ENCODE measurements at places on chromosomes 13 and 19. TPM values are rescaled to one million over a fixed set of nuclear protein-coding genes. Genes with fewer than 3 reads are reported as not detected.

Gene ZSCAN4
- total RNA-seq, result not detected

Gene PCDH17
- total RNA-seq, result not detected

Gene URAD
- total RNA-seq, result not detected

Gene CACNA1A
- total RNA-seq, result 5.3 TPM

Gene ZNF850
- total RNA-seq, result 7.2 TPM

Gene C1QTNF9B
- 0.56 TPM for total RNA-seq

Gene CYP2F1
- total RNA-seq, result not detected

Gene TMEM91
- 1.9 TPM for total RNA-seq

Gene IL11
- 14.3 TPM for total RNA-seq

Gene EPN1
- 19.0 TPM for total RNA-seq

Gene DMRTC2
- not detected for total RNA-seq

Gene RFPL4AL1
- total RNA-seq, result not detected

DNA sequence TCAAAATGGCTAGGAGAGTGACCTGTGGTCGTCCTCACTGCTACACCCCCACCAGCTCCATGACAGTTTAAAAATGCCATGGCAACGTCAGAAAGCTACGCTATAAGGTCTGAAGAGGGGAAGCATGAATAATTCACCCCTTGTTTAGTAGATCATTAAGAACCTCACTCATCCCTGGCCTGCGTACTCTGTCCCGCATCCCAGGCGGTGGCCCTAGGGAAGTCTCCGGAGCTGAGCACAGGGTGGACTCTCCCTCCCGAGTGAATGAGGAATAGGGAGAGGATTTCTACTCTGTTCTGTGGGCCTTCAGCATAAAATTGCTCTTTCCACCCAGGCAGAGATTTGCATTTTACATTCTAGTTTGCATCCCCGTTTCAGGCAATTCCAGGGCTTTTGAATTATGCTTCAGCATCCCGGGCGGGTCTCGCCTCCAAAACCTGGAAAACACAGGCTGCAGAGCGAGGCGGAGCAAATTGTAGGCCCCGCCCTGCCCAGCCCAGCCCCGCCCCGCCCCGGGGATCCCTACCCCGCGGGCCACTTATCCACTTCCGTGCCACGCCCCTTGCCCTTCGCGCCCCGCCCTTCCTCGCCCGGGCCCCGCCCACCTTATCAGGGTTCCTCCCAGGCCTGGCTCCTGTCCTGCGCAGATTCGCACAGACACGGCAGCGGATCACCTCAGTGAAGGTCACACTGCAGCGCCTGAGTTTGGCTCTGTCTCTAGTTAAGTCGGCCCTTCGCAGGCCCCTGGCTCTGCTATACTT, 7.5 kb upstream of the ZNF525 start:
- no peak for DNase-seq

DNA sequence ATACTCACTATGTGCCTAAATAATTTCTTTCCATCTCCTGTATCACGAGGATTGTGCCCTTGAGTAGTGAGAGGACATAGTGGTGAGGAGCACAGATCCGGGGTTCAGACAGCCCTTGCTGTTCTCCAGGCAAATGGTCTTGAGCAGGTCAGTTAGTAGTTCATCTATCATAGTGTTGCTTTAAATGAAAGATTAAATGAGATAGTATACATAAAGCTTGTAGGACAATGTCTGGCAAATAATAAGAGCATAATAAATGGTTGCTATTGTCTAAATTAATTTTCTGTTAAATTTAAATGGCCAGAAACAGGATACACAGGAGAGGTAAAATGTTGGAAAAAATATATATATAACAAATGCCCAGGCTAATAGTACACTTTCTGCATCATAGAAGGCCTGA, 23.4 kb downstream of the FAM124A start:
- no peak for DNase-seq

DNA sequence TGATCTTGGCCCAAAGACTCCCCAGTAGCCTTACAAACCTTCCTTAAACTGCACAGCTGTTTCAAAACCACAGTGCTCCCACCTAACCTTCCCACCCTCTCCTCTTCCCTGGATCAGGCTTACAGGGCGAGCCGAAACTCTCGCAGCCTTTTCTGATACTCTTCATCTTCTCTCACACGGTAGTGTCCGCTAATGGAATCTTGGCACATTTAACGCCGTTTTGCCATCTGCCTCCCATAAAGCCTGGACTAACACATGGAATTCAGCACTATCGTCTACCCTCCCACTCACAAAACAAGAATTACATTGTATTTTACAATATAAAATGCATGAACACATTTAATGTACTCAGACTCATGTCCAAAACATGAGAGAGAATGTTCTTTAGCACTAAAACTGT, 135.9 kb downstream of the RAP2A start:
- no peak for DNase-seq

DNA sequence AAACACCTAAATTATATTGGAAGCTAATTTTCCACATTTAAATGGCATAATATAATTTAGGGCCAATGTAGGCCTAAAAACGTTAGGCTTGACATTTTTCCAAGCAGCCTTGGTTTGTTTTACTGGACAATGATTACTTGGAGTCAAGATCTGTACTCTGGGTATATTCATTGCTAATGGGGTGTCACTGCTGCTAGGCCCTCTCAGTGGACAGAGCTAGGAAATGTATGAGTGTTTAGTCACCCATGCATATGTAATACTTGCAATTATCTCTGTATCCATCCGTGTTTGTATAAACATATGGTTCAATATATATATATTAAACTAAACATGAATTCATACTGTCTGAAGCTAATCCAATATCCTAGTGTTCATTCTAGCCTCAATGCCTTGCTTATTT, 598.1 kb downstream of the DCT start:
- DNase-seq, result peak; percentile 82

- DNase-seq, result no peak
Observed at GRCh38 chr19:4566402-4567051, 7.0 kb upstream of the SEMA6B start.

DNA sequence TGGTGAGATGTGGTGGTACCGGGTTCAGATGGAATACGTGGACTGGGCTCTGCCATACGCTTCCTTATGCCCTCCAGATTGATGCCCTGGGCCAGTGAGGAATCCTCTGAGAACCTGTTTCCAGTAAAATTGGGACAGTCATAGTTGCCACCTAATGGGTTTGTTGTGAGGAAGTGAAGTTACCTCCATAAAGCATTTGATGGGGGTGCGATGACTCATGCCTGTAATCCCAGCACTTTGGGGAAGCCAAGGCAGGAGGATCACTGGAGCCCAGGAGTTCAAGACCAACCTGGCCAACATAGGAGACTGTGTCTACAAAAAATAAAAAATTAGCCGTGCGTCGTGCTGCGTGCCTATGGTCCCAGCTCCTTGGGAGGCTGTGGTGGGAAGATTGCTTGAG, 4.8 kb downstream of the SNRPA start:
- no peak for DNase-seq

GRCh38 chr13:100044936-100045335, 44.0 kb upstream of the PCCA start:
- DNase-seq, result no peak

- DNase-seq, result no peak
Observed at GRCh38 chr19:32202244-32202643, 143.2 kb upstream of the ZNF507 start.

- no peak for DNase-seq
Observed at GRCh38 chr13:22644941-22645340, 535.8 kb upstream of the SGCG start.

DNA sequence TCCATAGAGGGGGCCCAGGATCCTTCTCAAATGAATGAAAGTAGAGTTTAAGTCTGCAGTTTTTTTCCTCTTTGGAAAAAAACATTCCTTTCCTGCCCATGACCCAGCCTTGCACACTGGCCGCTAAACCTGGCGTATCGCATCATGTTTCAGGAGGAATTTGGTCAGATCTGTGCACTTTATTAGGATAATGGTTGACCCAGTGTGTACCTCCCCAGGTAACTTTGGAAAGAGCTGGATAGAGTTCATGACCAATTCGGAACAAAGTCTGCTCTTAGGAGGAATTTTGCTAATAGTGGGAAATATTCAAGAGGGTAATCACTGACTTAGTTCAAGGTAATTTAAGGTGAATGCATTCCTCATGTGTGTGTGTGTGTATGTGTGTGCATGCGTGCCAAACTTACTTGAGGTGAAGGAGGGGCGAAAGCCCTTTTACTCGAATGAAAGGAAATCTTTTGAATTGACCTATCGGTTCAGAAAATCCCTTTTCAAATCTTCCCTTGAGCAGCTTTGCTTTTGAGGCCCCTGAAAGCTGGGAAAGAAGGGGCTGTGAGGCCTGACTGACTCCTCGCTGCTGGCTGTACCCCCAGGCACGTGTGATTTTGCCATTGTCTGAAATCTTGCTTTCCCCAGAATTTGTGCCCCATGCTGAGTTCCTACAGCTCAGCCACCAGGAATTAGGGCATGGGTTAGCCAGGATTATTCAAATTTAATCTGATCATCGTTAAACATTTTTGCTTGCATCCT, 46.3 kb downstream of the SIPA1L3 start:
- DNase-seq, result no peak

- DNase-seq, result peak; percentile 48
Observed at GRCh38 chr13:45374917-45375316, 33.9 kb upstream of the TPT1 start.

DNA sequence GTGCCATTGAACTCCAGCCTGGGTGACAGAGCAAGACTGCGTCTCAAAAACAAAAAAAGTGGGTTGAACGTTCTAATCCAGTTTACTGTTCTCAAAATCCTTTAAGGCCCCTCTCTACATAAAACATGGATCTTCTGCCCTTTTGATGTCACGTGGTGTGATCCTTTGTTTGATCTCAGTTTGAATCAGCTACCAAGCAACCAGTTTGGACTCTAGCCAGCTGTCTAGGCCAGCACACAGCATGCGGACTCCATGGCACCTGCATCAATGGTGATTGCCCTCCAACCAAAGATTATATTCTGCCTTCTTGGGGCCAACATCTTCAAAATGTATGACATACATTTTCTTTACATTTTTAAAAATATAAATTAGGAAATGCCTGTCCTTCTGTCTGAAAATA, 365.4 kb downstream of the NDFIP2 start:
- DNase-seq, result no peak

- DNase-seq, result no peak
Observed at GRCh38 chr13:113975416-113975815, 1.5 kb upstream of the C13orf46 start.

- no peak for DNase-seq
Observed at GRCh38 chr13:41460074-41460465, 2.7 kb downstream of the RGCC start.

GRCh38 chr13:85417807-85418206, 381.4 kb downstream of the SLITRK6 start:
- DNase-seq, result no peak
